ENCODE measurements at places on chromosomes 6 and 20.

- DNase-seq = no peak
Measured at GRCh38 chr20:2932498-2932897, 59.2 kb downstream of the PTPRA start.

- no peak for DNase-seq
Measured at GRCh38 chr6:147467886-147468285, 40.6 kb upstream of the SAMD5 start.

DNA sequence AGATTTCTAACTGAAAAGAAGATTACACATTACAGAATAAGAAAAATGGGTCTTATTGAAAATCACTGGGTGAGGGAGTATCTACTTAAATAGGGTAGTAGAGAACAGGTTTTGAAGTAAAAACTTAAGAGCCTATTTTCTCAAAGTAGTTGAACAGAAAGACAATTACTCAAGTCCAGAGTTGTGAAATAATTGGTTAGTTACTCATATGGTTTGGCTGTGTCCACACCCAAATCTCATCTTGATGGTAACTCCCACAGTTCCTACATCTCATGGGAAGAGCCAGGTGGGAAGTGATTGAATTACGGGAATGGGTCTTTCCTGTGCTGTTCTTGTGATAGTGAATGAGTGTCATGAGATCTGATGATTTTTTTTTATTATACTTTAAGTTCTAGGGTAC is 1035.3 kb upstream of the GJE1 start:
- DNase-seq = no peak

DNA sequence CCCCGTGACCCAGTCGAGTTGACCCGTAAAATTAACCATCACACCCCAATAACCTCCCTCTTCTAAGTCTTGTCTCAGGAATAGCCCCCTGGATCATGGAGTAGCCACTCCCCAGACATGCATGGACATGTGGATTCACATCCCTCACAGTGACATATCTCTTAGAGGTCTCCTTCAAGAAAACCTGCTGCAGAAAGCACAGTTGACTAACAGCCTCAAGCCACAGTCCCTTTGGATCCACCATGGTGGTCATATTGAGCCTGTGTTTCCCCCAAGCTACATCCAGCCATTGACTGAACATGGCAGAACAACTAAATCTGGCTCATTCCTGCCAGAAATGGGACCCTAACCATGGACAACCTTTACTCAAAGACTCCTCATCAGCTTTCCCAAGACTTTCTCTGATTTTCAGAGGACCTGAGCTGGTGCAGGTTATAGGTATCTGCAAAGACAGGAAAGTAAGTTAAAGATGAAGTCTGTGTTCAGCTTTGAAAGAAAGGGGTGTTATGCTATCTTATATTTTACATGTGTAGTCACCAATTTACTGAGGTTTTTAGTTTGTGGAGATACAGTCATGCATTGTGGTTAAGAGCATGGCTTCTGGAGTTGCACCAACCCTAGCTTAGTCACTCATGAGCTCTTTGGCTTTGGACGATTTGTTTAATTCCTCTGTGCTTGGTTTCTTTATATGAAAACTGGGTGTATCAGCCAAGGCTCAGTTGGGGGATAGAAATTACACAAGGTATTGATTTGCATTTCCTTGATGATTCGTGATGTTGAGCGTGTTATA is 219.1 kb downstream of the MYLK4 start:
- no peak for DNase-seq

GRCh38 chr20:2465100-2465499 is 5.5 kb downstream of the SNRPB start:
- DNase-seq = no peak

- no peak for DNase-seq
Measured at GRCh38 chr20:1674361-1674760, 16.8 kb upstream of the SIRPG start.

DNA sequence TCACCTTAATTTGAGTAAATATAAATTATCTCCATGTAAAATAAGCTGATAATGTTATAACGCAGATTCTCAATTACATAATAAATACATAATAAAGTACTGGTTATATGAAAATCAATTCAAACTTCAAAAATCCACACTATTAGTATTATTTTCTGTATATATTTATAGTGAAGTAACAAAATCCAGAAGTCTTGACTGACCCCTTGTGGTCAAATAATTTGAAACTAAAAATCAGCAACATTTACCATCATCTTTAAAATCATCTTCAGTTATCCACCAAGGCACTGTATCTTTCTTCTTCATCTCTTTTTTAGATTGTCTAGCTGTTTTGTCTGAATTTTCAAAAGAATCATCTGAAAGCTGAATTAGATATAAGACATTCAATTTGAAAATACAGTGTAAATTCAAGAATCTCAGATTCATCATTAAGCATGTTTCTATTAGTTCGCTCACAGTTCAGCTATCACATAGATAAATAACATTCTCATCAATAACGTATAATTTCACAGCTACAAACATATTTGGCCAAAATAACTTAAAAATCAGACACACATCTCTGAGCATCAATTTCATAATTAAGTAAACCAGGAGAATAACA is 6.5 kb downstream of the CEP162 start:
- DNase-seq = no peak

DNA sequence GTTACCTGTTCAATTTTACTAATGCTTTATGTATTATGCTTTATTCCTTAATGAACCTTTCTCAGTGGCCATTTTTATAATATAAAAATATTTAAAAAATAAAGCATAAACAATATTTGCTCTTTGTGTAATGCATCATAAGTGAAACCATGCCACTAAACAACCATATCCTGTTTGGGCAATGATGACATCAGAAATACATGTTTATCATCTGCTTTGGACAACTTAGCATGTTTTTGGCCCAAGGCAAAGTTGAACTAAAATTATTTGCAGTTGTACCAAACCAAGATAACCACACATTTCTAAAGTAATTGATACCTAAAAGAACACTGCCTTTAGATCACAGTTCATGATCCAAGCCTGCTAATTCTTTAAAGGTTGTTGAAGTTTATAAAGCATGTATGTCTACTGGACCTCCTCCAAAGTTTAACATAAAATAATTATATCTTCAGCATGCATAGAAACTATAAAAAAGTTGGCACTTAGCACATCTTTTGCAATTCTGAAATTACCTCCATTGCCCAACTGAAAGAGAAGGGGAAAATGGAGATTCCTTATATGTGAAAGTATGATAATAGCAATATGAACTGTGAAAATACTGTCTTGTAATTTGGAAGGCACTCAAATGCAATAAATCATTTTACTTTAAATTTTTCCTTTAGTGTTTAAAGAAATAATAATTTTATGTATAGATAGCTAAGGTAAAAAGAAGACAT is 325.6 kb upstream of the RUNX2 start:
- DNase-seq = no peak

GRCh38 chr20:25269833-25270170 is 21.9 kb downstream of the PYGB start:
- no peak for DNase-seq

GRCh38 chr6:4727217-4727616 is 49.0 kb upstream of the CDYL start:
- no peak for DNase-seq

DNA sequence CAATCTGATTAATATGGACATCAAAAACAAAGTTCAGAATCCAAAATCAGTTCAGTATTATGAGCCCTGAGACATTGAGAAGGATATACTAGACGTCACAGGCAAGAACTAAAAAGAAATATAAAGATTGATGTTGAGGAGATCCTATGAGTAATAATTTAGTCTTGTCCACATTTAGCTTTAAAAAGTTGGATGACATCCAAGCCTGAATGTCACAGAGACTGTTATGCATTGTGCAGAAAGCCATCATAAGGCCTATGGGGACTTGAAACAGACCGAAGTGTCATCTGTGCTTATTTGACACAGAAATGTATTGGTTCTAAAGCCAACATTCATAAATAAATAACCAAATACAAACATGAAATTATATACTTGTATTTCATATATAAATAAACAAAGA is 581.8 kb upstream of the MMS22L start:
- no peak for DNase-seq

GRCh38 chr6:25987845-25988244 is 25.2 kb downstream of the TRIM38 start:
- no peak for DNase-seq

DNA sequence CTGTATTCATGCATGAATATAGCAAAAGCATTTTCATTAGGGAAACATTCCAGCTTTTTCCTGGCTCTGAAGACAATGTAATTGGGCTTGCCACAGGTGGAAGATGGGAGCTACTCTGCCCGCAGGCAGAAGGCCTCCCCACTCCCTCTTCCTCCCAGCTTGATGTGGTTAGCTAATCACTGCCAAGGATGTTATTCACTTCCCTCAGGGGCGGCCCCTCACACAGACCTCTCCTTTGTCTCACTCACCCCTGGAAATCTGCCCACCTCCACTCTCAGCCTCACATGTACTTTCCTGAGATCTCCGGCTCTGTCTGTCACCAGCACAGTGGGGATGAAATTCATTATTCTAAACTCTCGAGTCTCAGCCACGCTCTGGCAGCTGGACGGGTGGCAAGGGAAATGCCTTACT is 100.7 kb downstream of the ANKRD60 start:
- no peak for DNase-seq

GRCh38 chr6:5331845-5332442 is 70.6 kb downstream of the FARS2 start:
- no peak for DNase-seq

- no peak for DNase-seq
Measured at GRCh38 chr20:57053793-57054552, 212.5 kb downstream of the BMP7 start.

- DNase-seq = no peak
Measured at GRCh38 chr6:162887981-162888689, 160.4 kb downstream of the PACRG start.

DNA sequence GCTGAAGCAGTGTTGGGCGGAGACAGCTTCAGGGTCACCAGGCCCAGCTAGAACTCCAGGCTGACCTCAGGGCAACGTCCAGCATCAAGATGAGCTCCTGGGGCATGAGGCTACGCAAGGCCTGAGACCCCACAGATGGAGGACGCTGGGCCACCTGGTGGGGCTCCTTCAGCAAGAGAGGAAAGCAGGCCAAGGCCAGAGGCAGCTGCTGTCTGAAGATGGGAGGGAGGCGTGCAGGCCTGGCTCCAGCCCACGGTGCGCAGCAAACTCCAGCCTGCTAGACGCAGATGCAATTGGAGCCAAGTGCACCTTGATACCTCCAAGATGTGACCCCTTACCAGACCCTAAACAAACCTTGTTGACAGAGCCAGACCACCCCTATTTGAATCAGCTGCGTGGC is 220.9 kb upstream of the RREB1 start:
- no peak for DNase-seq

GRCh38 chr20:58245181-58245891 is 16.9 kb upstream of the ANKRD60 start:
- no peak for DNase-seq

DNA sequence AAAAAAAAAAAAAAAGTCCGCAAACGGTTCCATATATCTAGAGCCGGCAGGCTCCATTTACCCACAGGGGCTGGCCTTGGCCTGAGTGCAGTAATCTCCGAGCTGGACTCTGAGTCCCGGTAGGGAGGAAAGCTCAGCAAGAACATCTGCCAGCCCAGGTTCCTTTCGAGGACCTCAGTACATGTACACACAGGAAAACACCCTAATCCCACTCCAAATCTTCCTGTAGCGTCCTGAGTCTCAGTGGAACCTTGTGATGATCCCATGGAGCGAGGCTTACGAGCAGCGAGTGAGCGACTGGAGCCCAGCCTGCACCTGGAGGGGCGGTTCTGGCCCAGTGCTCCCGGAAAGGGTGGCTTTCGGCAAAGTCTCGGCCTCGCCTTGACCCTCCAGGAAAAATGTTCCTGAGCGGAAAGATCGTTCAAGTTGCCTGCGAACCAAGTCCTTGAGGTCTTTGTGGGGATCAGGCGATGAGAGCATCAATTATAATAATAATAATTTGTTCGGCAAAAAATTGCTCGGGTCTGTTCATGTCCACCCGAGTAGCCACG is 32.1 kb downstream of the PRSS16 start:
- DNase-seq = no peak

- DNase-seq = no peak
Measured at GRCh38 chr6:43399932-43400487, 27.3 kb upstream of the ABCC10 start.

DNA sequence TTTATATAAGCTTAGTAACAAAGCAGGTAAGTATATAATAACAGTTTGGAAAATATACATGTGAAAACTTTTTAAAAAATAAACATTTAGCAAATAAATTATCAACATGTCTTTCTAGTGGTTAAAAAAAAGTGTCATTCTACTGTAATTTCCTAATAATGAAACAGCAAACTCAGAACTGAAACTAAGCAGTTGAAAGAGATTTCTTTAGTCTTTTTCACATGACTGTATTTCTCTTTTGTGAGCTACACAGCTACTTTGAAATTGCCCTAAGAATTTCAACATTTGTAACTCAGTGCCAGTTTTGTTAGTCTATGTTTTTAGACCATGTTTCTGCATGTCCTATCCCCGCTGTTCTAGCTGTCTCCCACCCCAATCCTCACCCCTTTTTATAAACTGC is 28.4 kb upstream of the SDHAF4 start:
- DNase-seq = no peak

DNA sequence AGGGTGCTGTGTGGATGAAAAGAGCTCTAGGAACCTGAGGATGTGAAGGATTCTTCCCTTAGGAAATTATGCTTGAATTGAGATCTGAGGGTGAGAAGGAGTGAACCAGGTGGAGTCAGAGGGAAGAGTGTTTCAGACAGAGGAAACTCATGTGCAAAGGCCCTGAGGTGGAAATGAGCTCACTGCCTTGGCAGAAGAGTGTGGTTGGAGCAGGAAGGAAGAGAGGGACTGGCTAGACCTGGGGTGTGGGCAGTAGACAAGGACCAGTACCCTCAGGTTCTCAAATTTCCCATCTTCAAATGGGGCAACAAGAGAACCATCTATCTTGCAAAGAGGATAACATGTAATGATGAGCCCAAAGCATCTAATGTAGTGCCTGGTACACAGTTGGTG is 24.0 kb upstream of the GTSF1L start:
- no peak for DNase-seq

- DNase-seq = no peak
Measured at GRCh38 chr6:158338311-158339112, 26.2 kb downstream of the TULP4 start.

- DNase-seq = no peak
Measured at GRCh38 chr20:47784599-47785310, 526 bp downstream of the SULF2 start.

DNA sequence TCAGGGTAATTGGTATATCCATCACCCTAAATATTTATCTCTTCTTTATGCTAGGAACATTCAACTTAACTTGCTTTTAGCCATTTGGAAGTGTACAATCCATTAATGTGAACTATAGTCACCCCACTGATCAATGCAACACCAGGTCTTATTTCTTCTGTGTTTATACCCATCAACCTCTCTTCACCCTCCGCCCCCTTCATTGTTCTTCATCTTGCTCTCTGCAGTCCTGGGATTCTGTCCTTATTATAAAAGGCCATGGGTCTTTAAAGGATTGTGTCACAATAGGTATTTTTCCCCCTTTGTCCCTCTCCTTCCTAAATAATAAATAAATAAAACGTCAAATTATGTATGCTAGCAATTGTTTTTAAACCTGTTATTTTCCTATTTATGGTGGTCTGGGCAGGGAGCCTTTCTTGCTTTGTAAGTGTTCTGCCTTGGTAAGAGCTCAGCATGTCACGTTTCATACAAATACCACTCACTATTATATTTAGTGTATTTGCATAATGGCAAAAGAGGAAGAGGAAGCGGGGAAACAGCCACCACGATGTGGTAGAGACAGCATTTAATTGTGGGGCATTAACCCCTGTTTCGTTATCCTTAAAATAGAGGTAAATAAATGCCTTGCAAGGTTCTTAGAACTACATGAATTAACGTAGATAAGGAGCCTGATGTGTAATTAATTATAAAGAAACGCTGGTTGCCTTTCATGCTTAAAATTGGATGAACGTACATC is 1.9 kb downstream of the ABRACL start:
- DNase-seq = no peak

All from stimulated activated CD8-positive, alpha-beta memory T cell treated with anti-CD3 and anti-CD28 coated beads, Interleukin-4, amount 100 ng/mL, for 4 hours (primary cell).